ENCODE measurements at places on chromosomes 5 and 9.

DNA sequence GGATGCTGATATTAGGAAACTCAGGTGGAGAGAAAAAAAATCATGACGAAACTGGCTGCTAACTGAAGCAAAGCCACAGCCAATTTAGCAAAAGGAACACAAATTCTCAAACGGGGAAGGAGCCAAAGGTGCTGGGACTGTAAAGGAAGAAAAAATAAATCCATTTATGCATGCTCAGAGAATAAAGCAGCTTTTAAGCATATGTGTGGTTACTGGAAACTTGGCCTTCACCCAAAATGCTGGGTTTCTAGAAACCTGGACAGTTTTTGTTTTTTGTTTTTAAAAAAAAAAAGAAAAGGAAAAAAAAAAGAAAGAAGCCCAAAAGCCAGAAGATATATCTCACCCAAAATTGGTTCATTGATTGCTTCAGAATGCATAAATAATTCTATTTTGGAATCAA is 8.0 kb downstream of the WHRN start:
- DNase-seq: no peak

- DNase-seq: no peak
Observed at GRCh38 chr9:132239999-132240840, 78.4 kb downstream of the NTNG2 start.

DNA sequence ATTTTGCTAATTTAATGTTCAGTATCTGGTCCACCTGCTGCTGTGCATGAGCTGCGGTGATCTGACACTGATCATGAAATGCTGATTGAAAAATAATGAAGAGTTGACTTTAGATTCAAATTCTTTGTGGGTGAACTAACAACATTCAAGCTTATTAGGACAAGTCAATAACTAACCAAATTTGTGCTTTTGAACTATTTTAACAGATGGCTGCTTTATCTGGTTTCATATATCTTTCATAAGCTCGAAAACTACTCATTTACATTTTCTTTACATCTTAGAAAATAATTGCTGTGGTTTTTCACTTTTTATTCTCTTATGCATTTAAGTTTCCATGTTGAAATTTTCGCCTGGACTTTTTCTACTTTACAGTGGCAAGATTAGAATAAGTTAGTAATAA is 274.8 kb upstream of the CCNG1 start:
- DNase-seq: no peak

GRCh38 chr5:97107318-97107717 is 35.1 kb downstream of the LIX1 start:
- DNase-seq: no peak

GRCh38 chr9:18063856-18064390 is 410.0 kb upstream of the ADAMTSL1 start:
- DNase-seq: no peak

- no peak for DNase-seq
Observed at GRCh38 chr9:91972711-91973110, 22.7 kb upstream of the ROR2 start.

- DNase-seq: no peak
Observed at GRCh38 chr9:121404906-121405305, 34.9 kb upstream of the STOM start.

- no peak for DNase-seq
Observed at GRCh38 chr5:128343168-128343567, 194.9 kb downstream of the FBN2 start.

DNA sequence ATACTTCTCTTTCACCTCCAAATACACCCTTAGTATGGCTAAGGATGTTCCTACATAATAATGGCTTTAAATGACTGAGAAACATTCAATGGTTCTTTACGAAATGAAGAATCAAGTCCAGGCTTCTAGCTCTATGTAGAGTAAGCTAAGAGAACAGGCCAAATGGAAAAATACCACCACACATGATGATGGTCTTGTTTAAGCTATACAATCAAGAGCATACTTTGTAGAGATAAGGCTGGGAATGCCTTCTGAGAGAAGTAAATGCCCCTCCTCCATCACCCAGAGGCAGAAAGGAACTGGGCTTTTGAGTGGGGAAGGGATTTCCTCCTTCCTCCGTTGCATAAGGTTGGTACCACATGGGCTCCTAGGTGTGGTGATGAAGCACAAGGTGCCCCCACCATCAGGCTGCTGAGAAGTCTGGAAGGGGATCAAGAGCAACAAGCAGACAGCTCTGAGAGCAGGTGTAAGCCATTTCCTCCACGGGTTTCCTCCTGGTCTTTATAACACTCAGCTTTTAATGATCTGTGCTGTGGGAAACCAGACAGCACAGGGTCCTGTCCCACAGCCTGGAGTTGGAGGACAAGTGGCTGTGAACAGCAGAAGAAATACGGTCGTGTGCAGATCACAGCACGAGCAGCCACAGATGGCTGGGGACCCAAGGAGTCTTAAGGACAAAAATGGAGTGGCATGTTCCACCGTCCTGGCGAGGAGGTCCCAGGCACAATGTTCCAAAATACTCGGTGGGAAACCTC is 396.9 kb downstream of the CTNND2 start:
- no peak for DNase-seq

DNA sequence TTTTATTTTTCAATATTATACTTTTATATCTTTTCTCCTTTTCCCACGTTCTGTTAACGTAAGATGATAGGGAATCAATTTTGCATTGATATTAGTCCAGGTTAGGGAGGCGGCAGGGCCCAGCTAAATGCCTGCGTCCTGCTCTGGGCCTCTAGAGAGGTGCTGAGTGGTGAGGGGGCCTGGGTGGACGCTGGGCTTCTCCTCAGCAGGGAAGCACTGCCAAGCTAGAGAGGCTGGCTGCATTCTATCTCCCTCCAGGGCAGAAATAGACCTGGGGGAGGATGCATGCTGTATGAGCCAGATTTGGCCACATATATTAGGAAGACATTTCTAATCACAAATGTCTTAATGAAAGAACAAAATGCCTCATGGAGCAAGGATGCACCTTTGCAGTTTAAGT is 43.6 kb upstream of the NKX2-5 start:
- no peak for DNase-seq

DNA sequence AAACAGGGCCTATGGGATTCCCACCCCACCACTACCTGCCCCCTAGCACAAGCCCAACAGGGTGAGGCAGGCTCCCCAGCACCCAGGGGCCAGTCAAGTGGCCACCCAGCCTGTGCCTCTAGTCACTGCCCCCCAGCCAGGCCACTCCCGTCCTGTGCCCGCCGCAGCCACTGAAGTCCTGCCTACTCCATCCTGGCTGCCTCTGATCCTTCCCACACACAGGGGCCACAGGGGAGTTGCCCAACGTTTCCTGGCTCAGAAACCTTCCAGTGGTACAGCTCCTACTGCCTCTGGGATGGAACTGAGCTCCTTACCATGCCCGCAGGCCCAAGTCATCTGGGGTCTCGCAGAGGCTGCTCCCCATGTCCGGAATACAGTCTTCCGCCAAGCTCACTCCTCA is 70.2 kb upstream of the STXBP1 start:
- DNase-seq: no peak

DNA sequence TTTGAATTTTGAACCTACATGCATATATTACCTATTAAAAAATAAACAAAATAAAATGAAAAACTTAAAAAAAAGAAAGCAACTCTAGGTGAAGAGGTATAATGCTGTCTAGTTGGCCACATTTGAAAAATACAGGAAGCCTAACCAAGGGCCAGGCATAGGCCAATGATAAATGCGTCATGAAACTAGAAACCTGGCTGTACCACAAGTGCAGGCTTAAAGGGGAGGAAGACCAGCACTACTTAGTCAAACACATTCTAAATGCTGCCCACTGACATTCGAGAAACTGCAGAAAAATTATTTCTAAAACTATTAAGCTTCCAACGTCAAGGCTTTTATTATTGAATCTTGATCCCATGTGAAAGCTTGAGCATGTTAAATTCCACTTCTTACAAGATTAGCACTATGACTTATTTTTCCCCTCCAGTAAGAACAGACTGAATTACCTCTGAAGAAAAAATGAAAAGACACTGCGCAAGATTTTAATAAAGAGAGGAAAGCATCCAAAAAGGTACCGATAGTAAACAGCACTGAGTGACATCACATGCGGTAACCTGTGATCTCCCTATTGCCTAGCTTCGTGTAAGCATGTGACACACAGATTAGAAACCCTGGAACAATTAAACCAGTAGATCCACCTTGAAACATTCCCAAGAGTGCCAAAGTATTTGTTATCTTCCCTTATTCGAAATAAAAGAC is 16.2 kb downstream of the CDC14B start:
- DNase-seq: no peak

Data from fibroblast of skin of abdomen (primary cell).